RPMI8226 (cell line): ENCODE measurements at places on chromosomes 2 and 18.
A peak's percentile ranks its signal among the peaks of the same experiment; 100 is the strongest.

DNA sequence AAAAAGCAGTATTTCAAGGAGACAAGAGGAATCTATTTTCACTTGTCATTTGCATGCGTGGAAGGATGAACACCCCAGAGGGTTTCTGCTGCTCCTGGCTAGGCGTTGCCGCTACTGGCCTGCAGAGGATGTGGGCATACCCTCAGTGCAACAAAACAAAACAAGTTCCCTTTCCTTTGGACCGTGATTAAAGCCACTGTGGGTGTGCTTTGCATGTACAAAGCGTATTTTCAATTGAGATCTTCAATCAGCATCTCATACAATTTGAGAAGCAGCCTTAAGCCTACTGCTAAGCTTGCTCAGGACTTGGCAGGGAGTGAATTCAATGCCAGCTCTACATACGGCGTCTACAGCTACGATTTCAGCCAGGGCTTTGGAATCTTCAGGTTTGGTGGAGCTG is 298.4 kb downstream of the LPIN1 start:
- no peak for DNase-seq

GRCh38 chr2:46574457-46575355 is 95.3 kb downstream of the TMEM247 start:
- DNase-seq, result no peak

- peak; percentile 50 for DNase-seq
Measured at GRCh38 chr2:20416723-20417122, 30.2 kb upstream of the RHOB start.

DNA sequence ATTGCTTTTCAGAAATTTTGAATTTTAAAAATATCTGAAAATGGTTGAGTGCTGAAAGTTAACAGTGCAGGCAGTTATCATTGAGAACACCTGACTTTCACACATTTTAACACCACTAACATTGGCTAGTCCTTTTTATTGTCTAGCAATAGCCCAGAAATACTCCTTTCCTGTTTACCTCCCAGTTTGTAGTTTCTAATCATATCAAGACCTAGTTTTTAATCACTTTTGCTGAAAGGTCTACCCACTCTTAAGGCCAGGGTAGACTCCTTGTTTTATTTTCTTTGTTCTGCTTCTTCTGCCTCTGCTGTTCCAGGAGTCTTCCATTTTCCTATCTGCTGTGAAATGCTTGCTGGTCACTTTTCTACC is 72.1 kb downstream of the UBE2E3 start:
- no peak for DNase-seq
